ENCODE measurements at places on chromosomes 13 and 19. TPM values are rescaled to one million over a fixed set of nuclear protein-coding genes. Genes with fewer than 3 reads are reported as not detected.

The ZNF541 gene
- polyA plus RNA-seq: 0.23 TPM

The IGLON5 gene
- 3.2 TPM for polyA plus RNA-seq

The NCR1 gene
- polyA plus RNA-seq: 0.19 TPM

The FLT3 gene
- polyA plus RNA-seq: 0.25 TPM

The ICAM4 gene
- polyA plus RNA-seq: 0.21 TPM

The OR4F17 gene
- not detected for polyA plus RNA-seq

The TYROBP gene
- 10.3 TPM for polyA plus RNA-seq

The FCAR gene
- polyA plus RNA-seq: 0.08 TPM

The GPR108 gene
- 62.1 TPM for polyA plus RNA-seq

The ZNF99 gene
- polyA plus RNA-seq: 1.1 TPM

The ZNF763 gene
- 7.2 TPM for polyA plus RNA-seq

The PLIN5 gene
- polyA plus RNA-seq: 2.3 TPM

The ZIC5 gene
- 0.07 TPM for polyA plus RNA-seq

The MEGF8 gene
- 36.3 TPM for polyA plus RNA-seq

The TOMM40 gene
- 48.8 TPM for polyA plus RNA-seq

The PLK5 gene
- polyA plus RNA-seq: 0.16 TPM

All from right renal cortex interstitium (tissue), 3 donors.